ENCODE measurements at places on chromosomes 6 and 20.

- no peak for DNase-seq
These were observed 729.1 kb upstream of the NRSN1 start for GRCh38 chr6:23396949-23397348.

- DNase-seq: peak; percentile 46
These were observed 97.7 kb downstream of the KCNB1 start for GRCh38 chr20:49384437-49385434.

DNA sequence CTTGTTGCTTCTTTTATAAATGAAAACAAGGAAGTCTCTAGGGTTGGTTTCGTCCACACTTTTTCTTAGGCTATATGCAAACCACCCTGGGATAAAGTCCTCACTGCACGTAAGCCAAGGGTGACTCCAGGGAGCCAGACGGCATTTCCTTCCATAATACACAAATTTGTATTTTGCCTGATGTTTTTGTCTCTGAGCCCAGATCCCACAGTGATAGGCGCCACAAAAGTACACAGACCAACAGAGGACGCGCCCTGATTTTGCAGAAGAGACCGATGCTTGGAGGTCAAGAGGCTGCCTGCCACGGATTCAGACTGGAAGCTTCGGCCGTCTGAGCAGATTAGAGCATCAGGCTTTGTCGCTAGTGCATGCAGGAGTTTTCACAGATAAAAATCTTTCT lies 22.8 kb downstream of the FOXQ1 start:
- no peak for DNase-seq

DNA sequence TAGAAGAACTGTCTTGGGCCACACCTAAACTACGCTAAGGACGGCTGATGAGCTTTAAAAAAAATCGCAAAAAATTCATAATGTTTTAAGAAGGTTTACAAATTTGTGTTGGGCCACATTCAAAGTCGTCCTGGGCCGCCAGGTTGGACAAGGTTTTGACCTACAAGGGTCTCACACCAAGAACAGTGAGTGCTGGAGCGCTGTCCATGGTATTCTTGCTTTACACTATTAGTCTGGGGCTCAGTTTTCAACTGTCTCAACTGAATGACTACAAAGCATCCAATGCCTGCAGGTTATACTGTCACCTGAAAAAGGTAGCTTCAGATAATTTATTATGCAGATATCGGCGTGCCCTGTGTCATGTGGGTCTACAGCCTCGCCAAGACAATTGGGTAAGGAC lies 3.7 kb upstream of the FAXC start:
- no peak for DNase-seq

DNA sequence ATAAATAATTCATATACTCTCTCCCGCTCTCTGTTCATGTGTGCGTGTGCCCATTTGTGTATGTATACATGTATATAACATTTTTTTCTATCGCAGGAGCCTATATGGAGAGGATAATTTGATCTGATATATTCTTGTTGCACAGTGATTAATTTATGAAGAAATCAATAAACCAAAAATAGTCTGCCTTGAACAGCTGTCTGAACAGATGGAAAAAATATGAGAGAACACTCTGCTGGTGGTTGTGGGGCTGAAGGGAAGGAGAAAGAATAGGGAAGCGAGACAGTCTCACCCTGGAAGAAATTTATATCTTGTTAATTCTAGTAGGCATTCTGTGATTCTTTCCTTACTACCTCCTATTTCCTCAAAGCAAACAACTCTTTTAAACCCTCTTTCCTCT lies 96.6 kb upstream of the B3GAT2 start:
- no peak for DNase-seq

GRCh38 chr20:4814696-4815252 lies 93.1 kb downstream of the PRND start:
- no peak for DNase-seq

DNA sequence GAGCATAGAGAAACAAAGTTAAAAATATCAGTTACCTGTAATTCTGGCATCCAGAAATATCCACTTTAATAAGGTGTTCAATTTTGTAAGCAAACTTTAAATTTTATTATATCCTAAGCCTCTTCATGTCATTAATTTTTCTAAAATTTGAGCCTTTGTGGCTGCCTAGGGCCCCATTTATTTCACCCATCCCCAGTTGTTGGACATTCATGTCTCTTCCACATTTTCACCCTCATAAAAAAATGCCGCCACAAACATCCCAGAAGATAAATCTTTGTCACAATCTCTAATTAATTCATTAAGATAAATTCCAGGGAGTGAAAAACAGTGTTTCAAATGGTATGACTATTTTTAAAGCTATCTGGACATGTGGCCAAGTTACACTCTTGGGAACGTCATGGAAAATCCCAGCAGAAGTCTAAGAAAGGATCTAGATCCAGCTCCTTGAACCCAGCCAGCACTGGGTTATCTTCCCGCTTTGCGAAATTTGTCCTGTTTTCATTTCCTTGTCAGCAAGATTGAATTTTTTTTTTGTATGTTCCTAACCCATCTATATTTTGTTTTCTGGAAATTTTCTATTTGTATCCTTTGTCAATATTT lies 97.2 kb downstream of the TMEM242 start:
- no peak for DNase-seq

DNA sequence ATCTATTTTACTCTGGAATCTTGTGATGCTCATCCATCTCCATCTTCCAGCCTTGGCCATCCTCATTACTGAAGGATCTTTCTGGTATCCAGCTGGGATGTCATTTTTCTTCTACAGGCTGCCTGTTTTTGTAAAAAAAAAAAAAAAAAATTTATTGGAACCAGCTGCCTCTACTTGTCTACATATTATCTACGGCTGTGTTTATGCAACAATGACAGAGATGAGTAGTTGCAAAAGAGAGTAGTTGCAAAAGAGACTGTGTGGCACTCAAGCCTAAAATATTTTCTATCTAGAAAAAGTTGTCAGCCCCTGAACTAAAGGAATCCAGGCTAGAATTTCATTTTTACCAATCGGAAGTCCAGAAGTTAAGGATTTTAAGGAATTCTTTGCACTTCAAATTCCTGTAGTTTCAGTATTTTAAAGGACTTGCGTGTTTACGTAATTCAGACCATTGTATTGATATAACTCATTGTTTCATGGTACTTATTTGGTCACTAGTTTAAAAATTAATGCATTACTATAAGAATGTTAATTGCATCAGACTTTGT lies 38.6 kb upstream of the PLCG1 start:
- no peak for DNase-seq

- no peak for DNase-seq
These were observed 109.1 kb downstream of the TSHZ2 start for GRCh38 chr20:53080969-53081871.

GRCh38 chr6:2450546-2450945 lies 205.1 kb upstream of the GMDS start:
- no peak for DNase-seq

DNA sequence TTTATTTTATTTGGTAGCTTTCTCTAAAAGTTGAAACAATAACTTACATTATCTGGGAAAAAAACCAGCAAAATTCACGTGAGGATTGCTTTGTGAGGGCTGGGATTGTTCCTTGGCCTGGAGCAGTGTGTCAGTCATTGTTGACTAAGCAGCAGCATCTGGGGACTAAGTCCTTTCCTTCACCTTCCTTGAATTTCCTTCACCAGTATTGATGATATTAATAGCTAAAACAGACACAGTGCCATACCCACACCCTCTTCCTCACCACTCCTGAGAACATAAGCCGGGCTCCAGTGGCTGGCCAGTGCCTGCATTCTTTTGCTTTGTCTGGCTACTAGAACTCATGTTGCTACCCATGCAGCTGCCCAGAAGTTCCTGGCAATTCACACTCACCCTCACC lies 23.7 kb downstream of the PLCB1 start:
- no peak for DNase-seq

- no peak for DNase-seq
These were observed 1666.3 kb downstream of the HACE1 start for GRCh38 chr6:103193413-103193812.

- no peak for DNase-seq
These were observed 67.4 kb upstream of the LOC128125822 start for GRCh38 chr6:63504777-63505384.

- DNase-seq: no peak
These were observed 240.5 kb downstream of the ERMARD start for GRCh38 chr6:169991913-169992312.

GRCh38 chr6:121383478-121383877 lies 49.2 kb upstream of the TBC1D32 start:
- DNase-seq: no peak

DNA sequence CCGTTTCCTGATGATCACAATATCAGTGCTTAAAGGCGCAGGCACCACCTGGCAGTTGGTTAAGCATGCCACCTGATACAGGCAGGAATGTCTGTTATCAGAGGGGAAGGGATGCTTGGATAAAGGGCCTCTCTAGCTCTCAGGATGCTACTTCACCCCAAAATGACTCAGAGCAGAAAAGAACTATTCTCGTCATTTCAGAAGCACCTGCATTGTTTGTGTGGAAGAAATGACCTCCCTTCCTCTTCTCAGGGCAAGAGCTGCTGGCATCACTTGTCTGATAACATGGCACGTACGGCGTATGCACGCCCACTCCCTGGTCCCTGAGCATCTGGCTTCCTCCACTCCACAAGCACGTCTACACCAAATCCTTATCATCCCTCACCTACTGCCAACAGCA lies 47.3 kb downstream of the ATP9A start:
- DNase-seq: no peak

GRCh38 chr6:53605543-53606235 lies 59.9 kb downstream of the KLHL31 start:
- no peak for DNase-seq

DNA sequence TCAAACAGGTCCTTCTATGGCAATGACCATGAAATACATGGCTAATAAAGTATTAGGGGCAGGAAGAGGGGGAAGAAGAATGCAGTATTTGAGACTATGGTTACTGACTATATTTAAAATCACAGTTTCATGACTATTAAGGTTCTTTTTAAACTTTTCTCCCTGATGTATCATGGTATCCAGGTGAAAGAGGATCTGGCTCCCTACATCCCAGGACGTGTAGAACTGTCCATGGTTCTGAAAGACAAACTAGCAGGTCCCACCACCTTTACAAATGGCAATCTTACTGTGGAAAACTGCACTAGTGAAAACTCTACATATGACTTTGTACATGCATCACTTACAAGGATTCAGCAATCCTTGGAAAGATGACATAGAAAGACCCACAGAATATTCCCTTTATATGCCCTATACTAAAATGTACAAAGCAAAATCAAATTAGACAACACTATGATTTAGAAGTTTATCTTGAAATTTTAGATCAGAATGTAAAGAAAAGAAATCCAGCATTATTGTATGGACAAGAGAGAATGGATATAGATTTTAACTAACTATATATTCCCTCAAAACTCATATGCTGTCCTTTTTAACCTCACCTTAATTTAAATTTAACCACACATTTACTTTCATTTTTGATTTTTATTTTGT lies 33.5 kb downstream of the RPP21 start:
- DNase-seq: no peak

GRCh38 chr6:111211411-111212030 lies 124.2 kb downstream of the SLC16A10 start:
- DNase-seq: no peak

GRCh38 chr20:44950368-44950767 lies 9.8 kb downstream of the TOMM34 start:
- no peak for DNase-seq

DNA sequence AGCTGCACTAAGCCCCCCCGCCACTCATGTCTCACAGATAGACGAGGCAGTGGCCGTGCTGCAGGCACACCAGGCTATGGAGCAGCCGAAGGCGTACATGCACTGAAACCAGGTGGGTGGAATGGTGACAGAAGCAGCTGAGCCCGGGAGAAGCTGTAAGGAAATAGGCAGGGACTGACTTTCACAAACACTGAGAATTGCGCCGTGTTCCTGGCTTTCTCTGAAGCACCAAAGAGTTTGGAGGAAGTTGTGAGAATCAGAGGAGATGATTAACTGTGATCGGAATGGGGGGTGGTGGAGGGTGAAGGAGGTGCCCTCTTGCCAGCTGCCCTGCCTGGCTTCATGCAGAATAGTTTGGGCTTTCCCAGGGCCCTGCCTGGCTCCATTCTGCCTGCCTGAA lies 21.6 kb downstream of the TOMM34 start:
- peak; percentile 24 for DNase-seq

- no peak for DNase-seq
These were observed 50.1 kb downstream of the SSR1 start for GRCh38 chr6:7262746-7263518.

DNA sequence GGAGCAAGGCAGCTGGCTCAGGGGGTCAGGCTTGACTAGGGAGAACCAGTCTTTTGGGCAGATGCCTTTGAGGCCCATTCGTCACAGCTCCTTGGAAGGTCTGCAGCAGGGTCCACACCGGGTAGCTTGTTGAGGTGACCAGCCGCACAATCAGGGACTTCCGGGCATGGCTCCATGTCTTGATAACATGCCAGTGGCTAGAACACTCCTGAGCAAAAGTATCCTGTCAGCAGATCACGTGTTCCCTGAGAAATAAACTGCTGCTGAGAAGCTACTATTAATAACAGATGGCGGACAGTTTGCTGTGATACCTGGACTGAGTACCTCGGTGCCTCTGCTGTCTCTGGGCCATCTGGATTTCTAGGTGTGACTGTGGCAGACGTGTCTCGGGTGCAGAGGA lies 235.9 kb downstream of the PRKN start:
- no peak for DNase-seq

- DNase-seq: no peak
These were observed 314.3 kb upstream of the QKI start for GRCh38 chr6:163100259-163100658.

DNA sequence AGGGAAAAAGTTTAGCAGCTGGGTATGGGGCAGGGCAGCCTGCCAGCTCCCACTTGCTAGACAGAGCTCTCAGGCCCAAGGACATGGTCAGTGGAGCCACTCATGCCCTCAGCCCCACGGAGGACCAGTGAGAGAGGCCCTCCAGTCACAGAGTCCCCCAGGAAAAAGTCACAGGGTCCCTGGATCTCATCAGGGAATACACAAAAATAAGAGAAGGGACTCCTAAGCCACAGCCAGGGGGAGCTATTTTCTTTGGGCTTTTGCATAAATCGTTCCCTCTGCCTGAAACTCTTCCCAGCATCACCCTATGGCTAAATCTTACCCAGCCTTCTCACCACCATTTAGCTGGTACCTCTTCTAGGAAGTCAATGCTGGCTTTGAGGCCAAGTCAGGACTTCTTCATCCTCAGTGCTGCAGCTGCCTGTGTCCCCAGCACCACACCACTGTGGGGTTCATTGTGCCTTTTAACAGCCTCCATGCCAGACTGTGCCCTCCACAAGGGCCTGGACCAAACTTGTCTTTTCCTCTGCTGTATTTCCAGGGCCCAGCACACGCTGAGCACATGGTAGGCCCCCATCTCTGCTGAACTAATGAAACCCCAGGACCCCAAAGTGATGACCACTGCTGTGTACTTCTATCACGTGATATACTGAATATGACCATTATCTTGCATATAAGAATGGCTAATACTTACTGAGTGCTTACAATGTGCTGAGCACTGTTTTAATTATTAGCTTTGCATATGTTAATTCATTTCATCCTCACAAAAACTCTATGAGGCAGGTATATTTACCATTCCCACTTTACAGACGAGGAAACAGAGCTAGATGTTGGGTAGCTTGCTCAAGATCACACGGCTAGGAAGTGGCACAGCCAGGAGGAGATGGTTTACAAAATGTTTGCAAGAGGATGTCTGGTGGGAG lies 2.0 kb downstream of the ZNF335 start:
- peak; percentile 21 for DNase-seq

Data from nucleus accumbens (tissue), 56 donors.